ENCODE measurements at places on chromosomes 7 and 10. TPM values are rescaled to one million over a fixed set of nuclear protein-coding genes. Genes with fewer than 3 reads are reported as not detected.

GJD4 gene
- total RNA-seq = not detected

OPALIN gene
- total RNA-seq = not detected

OR6B1 gene
- total RNA-seq = not detected

SMKR1 gene
- total RNA-seq = 0.13 TPM

RASSF4 gene
- 3.7 TPM for total RNA-seq

FFAR4 gene
- not detected for total RNA-seq
